NCI-H526 (cell line): ENCODE measurements at places on chromosomes 6 and 20.

- no peak for DNase-seq
Measured at GRCh38 chr6:163319609-163320366, 94.7 kb upstream of the QKI start.

DNA sequence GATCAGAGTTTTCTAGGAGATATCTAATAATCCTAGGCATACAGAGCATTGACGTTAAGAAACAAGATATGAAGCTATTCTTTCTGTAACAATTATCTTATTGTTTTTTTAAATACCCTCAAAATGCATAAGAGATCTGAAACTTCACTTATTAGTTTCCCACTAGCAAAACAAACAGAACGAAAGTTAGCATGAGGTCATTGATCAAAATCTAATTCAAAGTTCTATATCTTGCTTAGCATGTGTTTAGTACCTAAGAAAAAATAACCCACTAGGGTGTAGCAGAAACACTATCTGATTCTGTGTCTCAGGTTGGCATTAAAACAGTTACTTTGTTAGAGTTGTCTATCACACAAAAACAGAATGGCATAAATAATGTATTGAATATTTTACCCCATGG lies 1288.4 kb downstream of the EPHA7 start:
- no peak for DNase-seq

DNA sequence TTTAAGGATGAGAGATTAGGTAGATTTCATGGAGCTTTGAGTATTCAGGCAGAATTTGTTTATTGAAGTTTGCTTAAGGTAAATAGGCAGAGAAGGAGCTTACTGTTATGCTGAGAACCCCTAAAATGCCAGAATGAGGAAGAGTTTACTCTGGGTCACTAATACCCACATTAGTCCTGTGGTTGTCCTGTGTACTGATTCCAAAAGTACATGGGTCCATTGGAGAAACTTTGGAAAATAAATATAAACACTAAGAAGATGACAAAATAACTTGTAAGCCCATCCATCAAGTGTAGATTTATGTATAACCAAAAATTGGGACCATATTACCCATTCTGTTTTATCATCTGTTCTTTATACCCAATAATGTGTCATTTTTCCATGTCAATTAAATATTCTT lies 31.6 kb downstream of the ENPP1 start:
- no peak for DNase-seq

GRCh38 chr6:149967591-149967990 lies 3.8 kb downstream of the ULBP1 start:
- DNase-seq, result no peak

GRCh38 chr6:162294029-162294428 lies 433.5 kb downstream of the PRKN start:
- no peak for DNase-seq

GRCh38 chr6:128822271-128822670 lies 60.7 kb upstream of the LAMA2 start:
- DNase-seq, result no peak

DNA sequence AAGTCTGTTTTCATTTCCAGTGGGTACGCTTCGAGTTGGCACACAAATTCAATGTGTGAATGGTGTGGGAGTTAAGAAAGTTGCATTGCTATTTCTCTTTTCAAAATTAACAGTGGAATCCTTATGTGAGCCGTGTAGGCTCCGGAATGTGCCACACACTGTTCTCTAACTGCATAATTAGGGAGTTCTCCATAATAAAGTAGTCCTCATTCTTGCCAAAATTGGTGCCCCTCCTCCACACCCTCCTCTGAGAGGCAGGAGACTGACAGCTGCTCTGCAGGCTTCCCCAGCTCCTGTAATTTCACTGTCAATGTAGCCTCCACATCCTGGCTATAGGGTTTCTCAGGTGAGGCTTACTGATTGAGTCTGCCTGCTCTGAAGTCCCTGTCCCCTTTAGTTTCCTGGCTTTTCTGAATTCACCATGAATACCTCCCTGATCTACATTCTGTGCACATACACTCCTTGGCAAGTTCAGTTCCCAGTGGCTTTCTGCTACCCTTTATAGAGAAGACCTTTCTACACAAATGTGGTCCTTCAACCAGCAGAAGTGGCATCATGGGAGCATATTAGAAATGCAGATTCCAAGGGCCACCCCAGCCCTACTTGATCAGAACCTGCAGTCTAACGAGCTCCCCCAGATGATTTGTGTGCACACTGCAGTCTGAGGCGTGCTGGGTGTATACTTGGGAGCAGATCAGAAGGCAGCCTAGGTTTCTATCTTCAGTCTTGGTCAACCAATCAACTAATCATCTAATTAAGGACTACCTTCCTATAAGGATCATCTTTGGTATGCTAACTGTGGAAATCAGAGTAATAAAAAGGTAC lies 19.9 kb upstream of the CCN6 start:
- no peak for DNase-seq

GRCh38 chr6:34487536-34487935 lies 21.7 kb downstream of the PACSIN1 start:
- no peak for DNase-seq

DNA sequence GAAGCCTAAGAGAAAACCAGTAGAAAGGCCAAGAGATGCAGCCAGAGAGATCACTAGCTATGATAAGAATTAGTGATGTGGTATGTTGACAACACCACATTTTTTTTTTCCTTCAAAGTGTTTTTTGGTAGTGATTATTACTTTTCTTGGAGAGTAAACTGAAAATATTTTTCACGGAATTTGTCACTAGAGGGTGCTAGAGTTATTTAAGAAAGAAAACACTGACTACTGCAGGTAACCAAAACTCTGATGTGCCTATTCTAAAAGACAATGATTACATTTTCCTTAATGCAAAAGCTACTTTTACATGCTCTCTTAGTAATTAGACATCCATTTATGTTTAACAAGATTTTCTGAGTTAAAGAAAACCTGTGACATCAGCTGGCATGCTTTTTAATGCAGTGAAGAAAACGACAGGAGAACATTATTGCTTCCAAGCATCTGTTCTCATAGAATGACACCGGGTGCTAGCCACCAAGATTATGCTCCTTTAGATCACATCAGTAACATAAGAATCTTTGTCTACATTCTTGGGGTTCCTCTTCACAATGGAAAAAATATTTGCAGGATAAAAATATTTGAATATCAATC lies 28.8 kb downstream of the RWDD2A start:
- peak; percentile 21 for DNase-seq

GRCh38 chr6:11748591-11749210 lies 29.9 kb downstream of the ADTRP start:
- no peak for DNase-seq

DNA sequence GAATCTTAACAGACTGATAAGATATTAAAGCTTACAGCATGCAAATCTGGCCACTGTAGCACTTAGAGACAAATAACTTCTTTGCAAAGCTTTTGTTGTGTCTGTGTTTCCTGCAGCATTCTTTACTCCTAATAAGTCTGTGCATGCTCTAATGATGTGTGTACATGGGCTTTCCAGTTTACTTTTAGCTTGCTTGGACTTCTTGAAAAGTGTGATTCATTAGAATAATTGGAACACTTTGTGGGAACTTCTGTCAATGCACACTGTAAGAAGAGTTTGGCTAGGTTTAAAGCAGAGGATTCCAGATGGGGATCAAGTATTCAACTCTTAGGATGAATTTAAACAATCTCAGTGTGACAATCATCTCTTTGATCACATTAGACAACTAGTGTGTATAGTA lies 22.1 kb upstream of the TINAG start:
- DNase-seq, result no peak

- no peak for DNase-seq
Measured at GRCh38 chr6:55819811-55820210, 55.6 kb downstream of the BMP5 start.

GRCh38 chr6:155497273-155497672 lies 41.6 kb upstream of the NOX3 start:
- no peak for DNase-seq

DNA sequence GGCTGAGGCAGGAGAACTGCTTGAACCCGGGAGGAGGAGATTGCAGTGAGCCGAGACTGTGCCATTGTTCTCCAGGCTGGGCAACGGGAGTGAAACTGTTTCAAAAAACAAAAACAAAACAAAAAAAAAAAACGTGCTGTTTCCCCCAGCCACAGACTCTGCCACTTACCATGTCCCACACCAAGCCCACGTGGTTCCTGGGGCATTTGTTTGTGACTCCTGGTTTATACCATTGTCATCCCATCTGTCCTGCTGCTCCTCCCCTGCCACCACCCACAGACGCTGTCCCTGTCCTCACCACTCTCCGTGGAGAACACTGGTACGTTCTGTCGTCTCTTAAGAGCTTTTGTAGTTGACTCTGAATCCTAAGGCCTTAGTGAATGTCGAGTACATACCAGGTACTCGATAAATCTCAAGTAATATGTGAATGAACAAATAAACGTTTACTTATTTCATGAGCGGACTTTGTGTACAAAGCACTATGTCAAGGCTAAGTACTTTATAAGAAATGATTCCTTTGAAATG lies 48.0 kb upstream of the KIF13A start:
- no peak for DNase-seq

DNA sequence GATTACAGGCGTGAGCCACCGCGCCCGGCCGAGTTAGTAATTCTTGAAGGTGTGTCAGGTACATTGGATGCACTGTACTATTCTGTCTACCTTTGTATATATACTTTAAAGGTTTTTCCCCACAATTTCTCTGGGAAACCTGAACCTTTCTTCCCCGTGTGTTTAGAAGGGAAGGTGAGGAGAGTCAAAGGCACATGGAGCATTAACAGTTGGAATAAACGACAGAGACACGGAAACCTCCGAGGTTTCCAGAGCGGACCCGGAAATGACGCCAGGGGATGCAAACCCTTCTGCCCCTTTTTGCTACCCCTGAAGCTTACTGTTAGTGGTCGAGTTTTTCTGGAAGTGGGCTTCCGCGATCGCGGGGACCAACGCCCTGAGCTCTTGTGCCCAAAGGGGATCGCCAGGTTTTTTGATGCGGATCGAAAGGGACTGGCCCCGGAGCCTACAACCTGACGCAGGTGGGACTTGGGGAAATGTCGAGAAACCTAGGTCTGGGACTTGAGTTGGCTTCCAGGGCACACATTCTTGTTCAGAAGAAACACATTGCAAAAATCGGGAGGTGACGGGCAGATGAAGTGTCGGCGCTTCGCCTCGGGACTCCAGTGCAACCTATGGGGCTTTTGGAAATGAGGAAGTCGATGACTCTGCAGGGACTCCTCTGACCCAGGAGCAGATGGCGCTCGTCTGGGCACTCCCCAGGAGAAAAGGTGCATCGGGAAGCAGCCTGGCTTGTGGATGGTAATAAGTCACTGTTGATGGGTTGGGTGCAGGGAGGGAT lies 218.2 kb downstream of the OR2B2 start:
- DNase-seq, result peak; percentile 75

GRCh38 chr6:2197177-2197671 lies 48.2 kb downstream of the GMDS start:
- no peak for DNase-seq

GRCh38 chr6:71404145-71404966 lies 115.7 kb downstream of the OGFRL1 start:
- no peak for DNase-seq

DNA sequence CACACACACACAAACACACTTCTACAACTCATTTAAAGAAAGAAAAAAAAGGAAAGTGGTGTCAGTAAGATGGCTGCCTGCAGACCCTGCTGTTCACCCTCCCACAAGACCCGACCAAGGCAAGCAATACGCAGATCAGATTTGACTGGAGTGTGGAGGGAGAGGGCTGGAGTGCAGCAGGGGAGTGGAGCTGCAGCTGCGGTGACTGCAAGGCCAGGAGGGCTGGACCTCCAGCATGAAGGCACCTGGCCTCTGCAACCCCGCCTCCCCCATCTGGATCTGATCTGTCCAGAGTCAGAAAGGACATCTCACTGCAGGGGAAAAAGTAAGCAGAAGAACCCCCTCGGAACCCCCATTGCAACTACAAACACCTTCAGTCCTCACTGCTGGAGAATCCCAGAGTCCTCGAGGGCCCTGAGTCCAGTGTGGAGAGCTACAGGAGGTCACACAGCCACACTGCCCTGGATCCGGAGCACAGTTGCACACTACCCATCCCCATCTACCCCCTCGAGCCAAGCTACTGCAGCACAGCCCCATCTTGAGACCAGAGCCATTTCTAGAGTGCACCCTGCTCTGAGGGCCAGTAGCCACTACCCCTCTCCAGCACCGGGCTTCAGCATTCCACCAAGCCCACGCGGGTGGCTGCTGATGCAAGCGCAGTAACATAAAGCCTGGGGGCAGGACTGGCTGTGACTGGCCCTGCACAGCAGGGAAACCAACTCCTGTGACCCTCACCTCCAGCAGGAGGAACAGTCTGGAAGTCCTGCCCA lies 41.9 kb upstream of the SRSF6 start:
- no peak for DNase-seq

DNA sequence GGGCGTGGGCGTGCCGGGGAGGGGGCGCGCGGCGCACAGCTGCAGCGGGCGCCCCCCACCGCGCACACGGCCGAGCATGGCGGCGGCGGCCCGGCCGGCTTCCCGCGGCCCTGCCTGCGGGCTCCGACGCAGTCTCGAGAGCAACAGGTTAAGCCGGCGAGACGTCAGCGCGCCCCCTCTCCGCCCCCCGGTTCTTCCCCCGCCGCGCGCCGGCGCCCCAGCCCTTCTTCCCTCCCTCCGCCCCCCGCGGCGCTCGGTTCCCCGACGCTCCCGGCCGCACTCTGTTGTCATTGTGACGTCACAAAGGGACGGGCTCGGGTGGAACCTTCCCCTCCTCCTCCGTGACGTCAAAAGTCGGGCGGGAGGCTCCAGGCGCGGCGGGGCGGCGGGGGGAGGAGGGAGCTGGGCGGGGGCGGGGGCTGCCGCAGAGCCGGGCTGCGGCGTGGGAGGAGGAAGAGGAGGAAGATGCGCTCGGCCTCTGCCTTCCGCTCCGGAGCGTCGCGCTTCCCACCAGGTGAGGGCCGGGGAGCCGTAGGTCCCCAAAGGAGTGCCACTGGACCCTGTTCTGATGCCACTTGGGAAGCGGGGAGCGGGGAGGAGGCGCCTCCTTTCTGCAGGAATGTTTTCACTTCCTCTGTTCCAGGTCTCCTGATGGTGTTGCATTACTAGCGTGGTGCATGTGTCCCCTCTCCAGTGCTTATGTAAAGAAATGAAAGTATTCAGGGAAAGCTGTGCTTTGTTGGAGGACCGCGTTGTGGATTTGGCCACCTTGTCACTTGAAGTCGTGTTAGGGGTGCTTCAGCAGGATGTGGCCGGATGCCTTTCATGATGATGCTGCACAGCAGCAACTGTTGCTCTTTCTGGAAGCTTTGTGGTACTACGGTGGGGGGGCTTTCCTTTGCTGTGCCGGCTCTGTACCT lies 2.8 kb downstream of the JARID2 start:
- DNase-seq, result peak; percentile 87
